Stimulated activated CD8-positive, alpha-beta memory T cell treated with anti-CD3 and anti-CD28 coated beads, Interleukin-4, amount 100 ng/mL, for 4 hours (primary cell): ENCODE measurements at places on chromosomes 16 and 17.

GRCh38 chr16:75108792-75109731 is 7.5 kb downstream of the LDHD start:
- no peak for DNase-seq

GRCh38 chr17:17922070-17922614 is 50.1 kb downstream of the TOM1L2 start:
- DNase-seq = no peak

DNA sequence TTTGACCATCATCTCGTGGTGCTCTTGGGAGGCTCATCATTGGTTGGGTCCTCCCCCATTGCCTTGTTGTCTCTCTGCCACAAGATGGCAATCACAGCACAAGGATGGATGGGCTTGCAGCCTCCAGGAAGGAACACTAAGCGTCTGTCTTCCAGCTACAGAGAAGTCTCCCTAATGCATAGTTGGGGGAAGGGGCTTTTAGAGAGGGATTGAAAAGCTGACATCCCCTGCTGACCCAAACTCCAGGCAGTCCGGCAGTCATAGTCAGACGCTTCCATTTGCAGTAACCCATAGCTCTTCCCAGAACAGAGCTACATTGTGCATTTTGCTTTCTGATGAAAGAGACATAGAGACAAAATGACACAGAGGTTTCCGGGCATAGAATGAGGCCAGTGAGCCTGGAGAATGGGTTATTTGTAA is 111.4 kb downstream of the UTP18 start:
- no peak for DNase-seq

GRCh38 chr16:10033556-10033955 is 148.7 kb downstream of the GRIN2A start:
- no peak for DNase-seq

DNA sequence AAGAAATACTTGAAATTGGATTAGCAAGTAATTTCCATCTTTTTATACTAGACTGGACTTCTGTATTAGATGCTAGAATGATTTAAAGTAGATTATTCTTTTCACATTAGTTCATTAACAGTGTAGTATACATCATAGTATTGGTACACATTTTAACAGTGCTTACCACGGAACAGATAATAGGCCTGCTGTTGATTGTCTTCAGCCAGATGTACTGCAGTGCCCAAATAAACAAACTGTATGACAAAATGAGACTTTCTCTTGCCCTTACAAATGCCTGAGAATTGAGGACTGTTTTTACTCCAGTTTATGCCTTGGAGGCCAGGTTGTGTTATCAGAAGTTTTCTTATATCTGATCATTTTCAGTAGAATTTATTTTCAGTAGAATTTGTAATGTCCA is 631 bp downstream of the EVI2A start:
- DNase-seq = no peak

DNA sequence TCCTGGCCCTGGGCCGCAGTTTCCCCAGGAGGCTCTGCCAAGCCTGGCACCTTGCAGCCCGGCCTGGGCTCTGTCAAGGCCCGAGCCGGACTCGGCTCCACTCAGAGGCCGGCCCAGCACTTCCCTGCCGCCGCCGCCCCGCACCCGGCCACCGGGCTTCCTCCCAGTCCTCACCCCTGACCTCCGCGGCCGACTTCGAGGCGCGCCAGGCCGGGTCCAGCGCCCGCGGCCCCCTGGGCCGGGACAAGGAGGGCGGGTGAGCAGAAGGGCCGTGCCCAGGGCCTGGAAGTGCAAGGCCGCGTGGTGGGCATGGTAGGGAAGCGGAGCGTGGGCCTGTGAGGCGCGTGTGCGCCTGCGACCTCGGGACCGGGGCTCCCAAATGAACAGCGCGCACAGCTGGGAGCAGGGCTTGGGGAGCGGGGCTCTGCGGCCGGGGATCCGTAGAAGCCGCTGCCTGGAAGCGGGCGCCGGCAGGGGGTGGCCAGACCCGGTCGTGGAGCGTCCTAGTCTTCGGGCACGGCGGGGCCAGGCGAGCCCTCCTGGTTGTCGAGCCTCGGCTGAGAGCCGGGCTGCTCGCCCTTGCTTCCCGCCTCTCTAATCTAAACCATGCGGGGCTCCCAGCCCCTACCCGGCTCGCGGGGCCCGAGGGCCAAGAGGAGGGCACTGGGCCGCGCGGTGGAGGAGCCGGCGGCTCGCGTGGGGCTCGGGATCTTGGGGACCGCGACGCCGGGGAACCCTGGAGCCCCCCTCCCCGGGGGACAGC is 503 bp upstream of the TBX4 start:
- DNase-seq = no peak

GRCh38 chr16:27313422-27314160 is at the start of gene IL4R:
Gene IL4R, plus strand, starts transcription at chr16:27313974. Its CDS starts 26,230 bp downstream, at chr16:27340204.
- DNase-seq = peak; percentile 27

- no peak for DNase-seq
Measured at GRCh38 chr16:50721549-50722404, 20.1 kb upstream of the CYLD start.

DNA sequence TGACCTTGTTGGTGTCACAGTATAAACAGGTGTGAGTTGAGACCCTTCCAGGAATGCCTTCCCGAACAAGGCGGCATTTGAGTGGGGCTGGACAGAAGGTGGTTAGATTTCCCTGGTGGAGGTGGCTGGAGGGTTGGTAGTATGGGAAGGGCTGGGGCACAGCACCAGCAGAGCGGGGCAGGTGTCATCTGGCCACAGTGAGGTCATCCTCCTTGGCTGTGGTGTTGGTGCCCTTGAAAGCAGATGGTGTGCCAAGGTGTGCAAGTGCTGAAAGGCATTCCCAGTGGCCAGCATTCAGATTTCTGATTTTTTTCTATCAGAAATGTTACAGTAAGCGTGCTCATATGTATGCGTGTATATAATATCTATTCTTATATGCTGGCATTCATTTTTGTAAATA is 126.6 kb downstream of the LAT start:
- DNase-seq = no peak

DNA sequence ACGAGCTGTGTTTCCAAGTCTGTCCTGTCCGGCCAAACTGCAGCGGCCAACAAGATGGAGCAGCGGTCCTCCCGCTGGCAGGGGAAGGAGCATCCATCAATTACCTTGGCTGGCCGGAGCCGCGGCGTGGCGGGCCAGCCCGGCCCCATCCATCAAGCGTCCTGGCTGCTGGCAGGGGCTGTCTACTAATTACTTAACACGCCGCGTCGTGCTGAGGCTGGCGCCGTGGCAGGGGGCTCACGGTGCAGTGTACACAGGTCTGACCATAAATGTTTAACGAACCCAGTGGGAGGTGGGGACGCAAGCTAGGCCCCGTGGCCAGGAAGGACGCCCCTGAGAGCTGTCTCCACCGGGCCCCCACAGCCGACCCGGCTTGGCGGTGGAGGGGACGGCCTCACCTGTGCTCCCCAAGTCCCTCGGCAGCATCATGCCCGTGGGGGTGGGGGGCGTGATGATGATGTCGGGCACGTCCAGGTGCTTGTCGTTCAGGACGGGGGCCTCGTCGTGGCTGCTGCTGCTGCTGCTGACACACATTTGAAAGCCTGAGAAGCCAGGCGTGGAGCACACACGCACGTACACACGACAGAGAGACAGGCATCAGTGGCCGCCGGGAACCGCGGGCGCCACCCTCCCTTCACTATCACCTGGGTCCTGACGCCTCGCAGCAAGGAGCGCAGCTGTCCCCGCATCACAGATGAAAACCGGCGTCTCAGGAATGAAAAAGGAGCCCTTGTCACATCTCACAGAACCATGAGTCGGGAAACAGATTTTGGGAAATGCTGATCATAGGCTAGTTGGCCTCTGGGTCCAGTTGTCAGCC is 21.2 kb upstream of the GINS2 start:
- DNase-seq = no peak

DNA sequence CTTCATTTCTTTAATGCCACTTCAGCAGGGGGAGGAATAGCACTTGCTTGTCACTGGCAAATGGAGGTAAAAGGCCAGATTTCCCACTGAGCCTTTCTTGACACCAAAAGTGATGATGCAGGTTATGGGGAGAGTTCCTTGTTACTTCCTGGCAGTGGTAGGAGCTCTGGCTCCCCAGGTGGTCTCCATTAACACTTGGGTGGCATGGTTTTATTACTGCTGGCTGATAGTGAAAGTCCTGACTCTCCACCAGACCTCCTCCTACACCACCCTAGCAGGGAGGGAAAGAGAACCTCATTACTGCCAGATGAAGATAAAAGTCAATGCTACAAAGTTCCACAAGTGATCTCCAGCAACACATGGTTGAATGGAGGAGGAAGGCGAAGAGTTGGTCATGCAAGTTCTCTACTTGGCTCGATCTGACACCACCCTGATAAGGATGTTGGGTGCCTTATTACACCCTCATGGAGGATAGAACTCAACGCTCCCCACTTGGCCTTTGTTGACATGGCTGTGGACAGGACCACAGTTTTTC is 152.7 kb upstream of the GNAO1 start:
- no peak for DNase-seq

DNA sequence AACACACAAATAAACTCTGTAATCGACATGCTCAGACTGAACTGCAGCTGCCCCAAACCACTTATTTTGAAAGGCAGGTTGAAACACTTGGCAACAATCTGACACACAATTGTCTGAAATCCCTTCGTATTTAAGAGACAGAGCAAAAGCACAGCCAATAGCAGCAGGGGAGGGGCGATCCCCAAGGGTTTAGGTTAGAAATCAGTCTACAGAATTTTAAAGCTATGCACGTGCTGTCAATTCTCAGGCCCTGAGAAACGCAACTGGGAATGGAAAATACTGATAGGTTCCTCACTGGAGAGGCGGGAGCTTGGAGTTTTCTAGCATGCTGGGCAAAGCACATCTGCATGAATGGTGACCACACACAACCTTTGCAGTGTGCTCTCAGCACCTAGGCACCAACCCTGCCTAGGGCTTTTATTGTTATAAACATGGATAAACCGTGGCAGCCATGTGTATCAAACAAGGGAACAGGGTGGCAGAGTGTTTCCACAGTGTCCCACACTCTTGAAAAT is 168.0 kb downstream of the AATF start:
- no peak for DNase-seq

DNA sequence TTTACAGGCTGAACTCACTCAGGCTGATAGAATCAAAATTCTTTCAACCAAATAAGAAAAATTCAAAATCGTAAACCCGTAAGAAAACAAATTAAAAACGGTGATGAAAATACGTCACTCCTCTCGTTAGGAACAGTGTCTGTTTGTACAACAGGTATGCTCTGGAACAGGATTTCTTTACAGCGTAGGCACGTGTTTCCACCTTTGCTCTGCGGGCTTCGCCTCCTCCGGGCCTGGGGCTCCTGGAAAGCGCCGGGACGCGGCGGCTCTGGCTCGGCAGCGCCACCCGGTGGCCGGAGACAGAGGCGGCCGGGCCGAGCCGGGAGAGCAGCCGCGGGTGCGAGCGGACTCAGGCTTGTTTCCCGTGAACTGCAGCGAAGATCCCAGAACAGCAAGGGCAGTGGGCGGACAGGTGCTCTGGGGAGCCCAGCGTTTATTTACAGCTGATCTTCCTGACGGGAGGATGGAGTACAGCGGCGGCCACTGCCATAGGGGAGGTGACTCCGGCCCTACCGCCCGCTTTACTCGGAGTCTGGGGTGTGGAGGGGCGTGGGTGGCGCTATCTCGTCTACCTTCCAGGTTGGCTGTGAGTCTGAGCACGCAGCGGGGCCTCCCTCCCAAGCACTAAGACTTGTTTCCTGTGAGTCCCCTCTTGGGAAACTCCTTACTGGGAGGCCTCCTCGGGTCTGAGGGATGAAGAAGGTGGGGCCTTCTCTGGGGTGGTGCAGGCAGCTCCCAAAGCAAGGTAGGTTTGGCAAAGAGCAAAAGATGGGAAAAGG is 40.5 kb upstream of the ATP2A3 start:
- DNase-seq = peak; percentile 6

DNA sequence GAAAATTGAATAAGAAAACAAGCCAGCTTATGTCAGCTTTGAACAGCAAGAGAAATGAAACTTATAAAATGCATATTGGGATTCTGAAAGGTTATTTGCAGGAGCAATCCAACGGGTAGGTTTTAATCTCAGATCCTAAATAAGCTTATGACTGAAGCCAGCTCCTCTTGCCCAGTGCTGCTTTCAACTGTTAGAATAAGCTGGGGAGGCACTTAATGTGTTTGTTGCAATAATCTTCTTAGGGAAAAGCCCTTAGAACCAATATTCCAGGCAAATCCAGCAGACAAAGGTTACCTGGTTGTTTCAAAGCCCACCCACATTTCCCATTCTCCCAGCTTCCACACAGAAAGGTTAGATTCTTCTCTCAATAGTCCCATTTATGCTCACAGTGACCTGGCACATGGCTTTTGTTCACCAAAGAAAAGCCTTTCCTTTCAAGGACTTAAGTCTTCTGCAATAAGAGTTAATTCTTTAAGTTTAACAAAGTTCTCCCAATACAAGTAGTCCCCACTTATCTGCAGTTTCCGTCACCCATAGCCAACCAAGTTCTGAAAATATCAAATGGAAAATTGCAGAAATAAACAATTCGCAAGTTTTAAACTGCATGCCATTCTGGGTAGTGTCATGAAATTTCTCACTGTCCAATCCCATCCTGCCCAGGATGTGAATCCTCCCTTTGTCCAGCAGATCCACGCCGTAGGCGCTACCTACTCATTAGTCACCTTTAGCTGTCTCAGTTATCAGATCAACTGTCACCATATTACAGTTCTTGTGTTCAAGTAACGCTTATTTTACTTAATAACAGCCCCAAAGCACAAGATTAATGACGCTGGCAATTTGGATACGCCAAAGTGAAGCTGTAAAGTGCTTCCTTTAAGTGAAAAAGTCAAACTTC is 5.9 kb downstream of the TEX2 start:
- DNase-seq = no peak

GRCh38 chr17:41738077-41738800 is 3.8 kb upstream of the HAP1 start:
- peak; percentile 57 for DNase-seq

GRCh38 chr17:79730437-79730768 is 340 bp upstream of the ENPP7 start:
- DNase-seq = no peak

DNA sequence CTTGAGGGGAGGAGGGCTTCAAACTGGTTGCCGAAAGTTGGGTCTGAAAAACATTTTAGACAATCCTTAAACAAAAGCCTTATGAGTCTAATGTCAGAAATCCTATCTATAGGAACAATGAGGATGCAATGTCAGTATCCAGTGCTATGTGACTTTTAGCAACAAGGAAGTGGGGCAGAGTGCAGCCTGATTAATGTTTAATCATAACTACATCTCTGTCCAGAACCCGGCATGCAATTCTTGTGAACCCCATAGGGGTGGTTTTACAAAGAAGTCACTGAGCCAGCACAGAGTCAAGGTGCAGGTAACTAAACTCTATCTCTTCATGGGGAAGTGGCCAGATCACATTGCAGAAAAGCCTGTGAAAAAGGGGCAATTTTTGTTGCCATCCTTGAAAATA is 267.5 kb downstream of the HS3ST4 start:
- no peak for DNase-seq

DNA sequence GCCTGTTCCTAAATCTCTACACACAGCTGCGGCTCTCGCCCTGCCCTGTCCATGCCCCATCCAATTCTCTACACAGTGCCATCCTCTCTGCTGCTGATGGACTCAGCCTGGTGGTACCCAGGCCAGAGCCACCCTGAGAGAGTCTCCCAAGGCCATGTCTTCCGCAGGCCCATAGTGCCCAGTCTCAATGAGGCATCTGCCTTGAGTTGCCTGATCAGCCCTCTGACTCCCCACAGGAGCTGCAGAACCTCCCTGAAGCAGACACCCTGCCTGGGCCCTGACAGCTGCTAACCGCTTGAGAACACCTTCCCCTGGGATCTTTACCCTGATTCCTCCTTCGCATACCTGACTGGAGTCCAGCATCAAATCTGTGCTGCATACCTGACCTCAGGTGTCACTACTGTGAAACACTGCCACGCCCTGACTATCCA is 13.3 kb downstream of the TSPOAP1 start:
- DNase-seq = no peak

- no peak for DNase-seq
Measured at GRCh38 chr17:47644324-47644723, 5.4 kb upstream of the KPNB1 start.

GRCh38 chr17:51860954-51861561 is 297.5 kb downstream of the CA10 start:
- no peak for DNase-seq
